Right renal cortex interstitium (tissue), 3 donors: ENCODE measurements at places on chromosomes 5 and 9. TPM values are rescaled to one million over a fixed set of nuclear protein-coding genes. Genes with fewer than 3 reads are reported as not detected.

- DNase-seq = no peak
Measured at GRCh38 chr5:82549263-82549662, 271.1 kb upstream of the RPS23 start.

DNA sequence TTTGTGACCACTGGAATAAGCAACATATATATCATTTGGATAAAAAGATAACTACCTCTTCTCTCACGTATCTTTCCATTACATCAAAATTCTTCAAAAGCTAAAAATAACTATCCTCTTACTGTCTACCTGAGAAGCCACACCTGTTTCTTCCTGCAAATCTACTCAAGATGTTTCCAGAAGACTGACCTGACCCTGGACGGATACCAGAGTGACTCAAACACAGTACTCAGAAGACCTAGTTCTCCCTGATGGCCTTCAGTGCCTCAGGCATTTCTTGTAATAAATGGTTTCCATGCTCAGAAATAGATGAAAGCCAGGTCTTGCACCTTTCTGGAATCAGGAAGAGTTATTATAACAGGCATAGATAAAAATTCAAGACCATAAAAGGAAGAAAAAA, 245.9 kb upstream of the PIK3R1 start:
- DNase-seq = no peak

DNA sequence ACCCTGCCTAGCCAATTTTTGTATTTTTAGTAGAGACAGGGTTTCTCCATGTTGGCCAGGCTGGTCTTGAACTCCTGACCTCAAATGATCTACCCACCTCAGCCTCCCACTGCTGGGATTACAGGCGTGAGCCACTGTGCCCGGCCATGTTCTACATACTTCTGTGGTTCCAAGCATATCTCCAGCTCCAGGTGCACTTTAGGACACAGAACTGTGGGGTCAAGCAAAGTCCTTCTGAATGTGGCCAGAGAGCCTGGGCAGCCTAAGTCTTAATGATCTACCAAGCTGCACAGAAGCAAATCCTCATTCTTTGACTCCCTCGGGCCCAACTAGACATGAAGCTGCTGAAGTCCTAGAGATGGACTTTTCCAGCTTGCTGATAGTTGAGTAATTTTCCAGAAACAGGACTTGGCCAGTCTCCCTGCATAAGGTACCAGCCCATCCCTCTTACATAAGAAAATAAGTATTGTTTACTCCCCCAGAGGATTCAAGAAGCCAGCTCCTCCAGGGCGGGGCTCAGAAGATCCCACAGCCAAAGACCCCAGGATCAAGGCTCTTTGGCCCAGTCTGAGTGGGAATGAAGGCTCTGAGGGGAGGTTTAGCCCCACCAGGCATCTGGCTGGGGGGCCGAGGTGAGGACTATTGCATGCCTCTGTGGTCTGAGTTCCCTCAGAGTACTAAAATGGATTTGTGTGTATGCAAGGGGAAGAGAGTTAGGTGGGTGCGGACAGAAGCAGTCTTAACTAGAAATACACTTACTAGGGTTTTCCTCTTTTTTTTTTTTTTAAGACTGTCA, 8.7 kb downstream of the CLTB start:
- DNase-seq = no peak

GRCh38 chr5:180259260-180259611, 32.6 kb downstream of the MAPK9 start:
- no peak for DNase-seq

- DNase-seq = no peak
Measured at GRCh38 chr5:68299105-68299504, 83.5 kb downstream of the PIK3R1 start.

DNA sequence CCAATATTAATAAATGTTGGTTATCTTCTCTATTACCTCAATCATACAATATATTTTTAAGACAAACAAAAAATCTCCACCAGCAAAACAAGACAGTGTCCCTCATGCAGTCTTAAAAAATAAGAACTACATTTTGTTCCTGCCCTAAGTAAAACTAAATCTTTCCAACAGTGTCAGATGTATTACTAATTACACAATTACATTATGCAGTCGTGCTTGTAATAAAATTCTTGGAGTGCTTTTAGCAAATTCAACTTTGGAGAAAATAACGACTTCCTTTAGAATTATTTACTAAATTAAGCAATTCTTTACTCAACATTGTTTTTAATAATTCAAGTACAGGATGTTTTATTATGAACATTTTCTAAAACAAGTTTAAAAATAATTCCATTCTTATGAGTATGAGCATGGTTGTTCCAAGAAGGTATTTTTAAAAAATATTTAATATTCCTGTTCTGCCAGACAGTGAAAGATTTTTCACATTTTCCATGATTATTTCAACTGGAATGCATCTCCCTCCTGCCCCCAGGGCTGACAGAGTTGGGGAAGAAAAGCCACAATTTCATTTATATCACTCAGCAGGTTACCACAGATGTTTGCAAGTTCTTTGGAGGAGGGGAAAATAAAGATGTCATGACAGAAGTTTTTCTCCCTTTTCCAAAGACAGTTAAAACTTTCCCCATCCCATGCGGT, 137.9 kb downstream of the FAM114A2 start:
- no peak for DNase-seq

GRCh38 chr9:92763721-92764380, 782 bp downstream of the BICD2 start:
- no peak for DNase-seq

The CARTPT gene
- polyA plus RNA-seq = not detected
